ENCODE measurements at places on chromosomes 6 and 20.
A peak's percentile ranks its signal among the peaks of the same experiment; 100 is the strongest.

GRCh38 chr6:128310451-128310850 is 209.9 kb downstream of the PTPRK start:
- no peak for DNase-seq

- DNase-seq = no peak
Measured at GRCh38 chr20:64161356-64162238, 2.7 kb upstream of the MYT1 start.

DNA sequence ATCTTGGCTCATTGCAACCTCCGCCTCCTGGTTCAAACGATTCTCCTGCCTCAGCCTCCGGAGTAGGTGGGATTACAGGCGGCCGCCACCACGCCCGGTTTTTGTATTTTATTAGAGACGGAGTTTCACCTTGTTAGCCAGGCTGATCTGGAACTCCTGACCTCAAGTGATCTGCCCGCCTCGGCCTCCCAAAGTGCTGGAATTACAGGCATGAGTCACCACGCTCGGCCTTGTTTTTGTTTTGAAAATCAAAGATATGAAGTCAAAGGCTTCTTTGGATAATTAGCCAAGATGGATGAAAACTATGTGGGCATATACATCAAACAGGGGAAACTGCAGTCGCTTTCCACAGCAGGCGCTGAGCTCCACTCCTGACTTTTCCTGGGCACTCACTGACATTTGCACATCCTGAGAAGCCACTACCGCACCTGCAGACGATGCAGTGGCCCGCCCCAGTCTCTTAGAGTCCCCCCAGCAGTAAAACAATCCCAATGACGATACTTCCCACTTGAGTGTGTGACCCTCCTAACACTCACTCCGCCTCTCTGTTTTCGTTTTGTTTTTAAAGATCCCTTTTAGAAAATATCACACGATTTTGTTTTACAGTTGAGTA is 44.1 kb downstream of the GJA1 start:
- DNase-seq = no peak

DNA sequence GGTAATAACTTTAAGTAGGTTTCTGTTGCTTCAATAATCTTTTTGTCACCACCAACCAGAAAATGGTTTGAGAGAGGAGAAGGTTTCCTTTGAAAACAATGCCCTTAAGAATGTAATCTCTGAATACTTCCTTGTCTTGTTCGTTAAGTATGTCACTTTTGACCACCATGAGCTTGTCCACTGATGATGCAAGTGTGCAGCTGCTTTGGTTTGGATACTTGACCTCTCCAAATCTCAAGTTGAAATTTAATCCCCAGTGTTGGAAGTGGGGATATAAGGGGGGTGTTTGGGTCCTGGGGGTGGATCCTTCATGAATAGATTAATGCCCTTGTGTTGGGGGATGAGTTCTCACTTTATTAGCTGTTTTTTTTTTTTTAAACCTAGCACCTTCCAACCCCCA is 985.4 kb downstream of the EPHA7 start:
- no peak for DNase-seq

GRCh38 chr6:108872575-108872974 is 24.4 kb downstream of the ARMC2 start:
- DNase-seq = peak; percentile 66

GRCh38 chr6:157614026-157614568 is 208.9 kb upstream of the SNX9 start:
- DNase-seq = no peak

DNA sequence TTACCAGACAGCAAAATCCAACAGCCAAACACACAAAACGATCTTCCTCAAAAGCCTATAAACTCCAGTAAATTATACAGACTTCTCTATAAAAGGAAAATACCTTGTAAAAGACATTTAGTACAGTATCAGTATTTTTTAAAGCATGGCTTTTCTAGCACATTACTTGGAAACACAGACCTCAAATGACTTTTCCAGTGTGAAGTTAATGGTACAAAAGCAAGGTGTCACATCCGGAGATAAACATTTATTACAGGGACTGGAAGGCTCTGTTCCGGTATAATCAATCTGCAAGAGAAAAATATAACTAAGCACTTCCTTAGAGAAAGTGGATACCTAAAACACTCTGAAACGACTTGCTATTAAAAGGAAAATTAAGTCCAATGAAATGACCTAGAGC is 17.1 kb downstream of the TMEM30A start:
- no peak for DNase-seq

- no peak for DNase-seq
Measured at GRCh38 chr20:49516916-49517804, 34.7 kb upstream of the KCNB1 start.

DNA sequence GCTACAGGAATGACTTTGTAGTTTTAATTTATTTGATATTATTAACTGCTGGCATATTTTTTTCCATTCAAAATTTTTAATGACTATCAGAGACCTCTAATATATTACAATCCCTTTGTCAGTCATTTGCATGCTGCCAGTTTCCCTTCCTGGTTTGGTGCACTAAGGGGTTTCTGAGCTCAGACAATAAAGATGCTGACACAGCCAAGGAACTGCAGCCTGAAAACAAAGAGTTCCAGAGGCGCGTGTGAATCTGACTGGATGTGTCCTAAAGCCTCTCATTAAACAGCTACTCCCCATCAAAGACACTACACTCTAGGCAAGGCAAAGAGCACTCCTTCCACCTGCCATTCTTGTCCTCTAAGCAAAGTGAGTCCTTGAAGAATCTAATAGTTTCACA is 116.8 kb upstream of the DST start:
- no peak for DNase-seq

DNA sequence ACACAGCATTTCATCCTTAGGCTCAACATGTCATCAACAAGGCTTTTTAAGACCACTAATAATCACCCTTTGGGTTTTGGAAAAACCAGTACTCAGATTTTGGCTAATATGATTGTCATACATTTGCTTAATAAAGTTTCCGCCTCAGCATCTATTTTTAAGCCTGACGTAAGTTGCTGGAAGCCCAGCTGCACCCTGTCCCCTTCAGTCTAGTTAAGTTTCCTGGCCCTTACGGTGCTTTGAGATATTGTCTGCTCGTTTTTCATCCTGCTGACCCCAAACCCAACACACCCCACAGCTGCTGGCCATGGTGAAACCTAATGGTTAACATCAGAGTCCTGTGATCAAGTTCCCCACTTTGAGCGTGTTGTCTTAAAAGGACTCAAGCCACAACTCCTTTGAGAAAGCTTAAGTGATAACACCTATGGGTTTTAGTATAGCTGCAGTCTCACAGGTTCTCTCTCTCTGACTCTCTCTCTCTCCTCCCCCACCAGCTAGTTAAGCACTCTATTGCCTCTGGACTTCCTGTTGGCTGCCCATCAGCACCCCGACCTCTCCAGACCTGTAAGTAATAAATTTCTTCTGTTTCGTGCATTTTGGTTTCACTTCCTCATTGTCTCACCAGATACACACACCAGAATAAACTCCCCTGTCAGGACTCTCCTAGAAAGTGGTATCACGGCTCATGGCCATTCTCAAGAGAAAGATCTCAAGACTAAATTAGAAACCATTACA is 802.0 kb downstream of the C6orf118 start:
- DNase-seq = no peak

- no peak for DNase-seq
Measured at GRCh38 chr6:156775717-156776116, 1.5 kb upstream of the ARID1B start.
